LoVo (cell line): ENCODE measurements at places on chromosomes 7 and 10.

DNA sequence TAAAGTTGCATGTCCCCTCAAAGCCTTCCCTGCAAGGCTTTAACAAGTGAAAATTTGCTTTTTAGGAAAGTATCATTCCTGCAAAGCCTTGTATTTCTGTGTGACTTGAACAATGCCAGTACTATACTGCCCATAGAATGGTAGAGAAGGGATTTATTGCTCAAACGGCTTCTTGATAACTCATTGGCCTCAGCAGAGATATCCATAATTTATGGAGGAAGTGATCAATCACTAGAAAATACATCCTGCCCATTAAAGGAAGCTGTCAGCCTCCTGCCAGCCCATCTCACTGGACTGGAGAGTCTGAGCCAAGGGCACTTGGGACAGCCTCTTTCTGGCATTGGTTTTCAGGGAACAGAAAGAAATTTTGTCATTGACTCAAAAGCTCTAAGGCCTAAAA lies 152.6 kb downstream of the XPNPEP1 start:
- no peak for DNase-seq

GRCh38 chr7:25059576-25059975 lies 65.5 kb downstream of the CYCS start:
- DNase-seq, result no peak

GRCh38 chr7:92621561-92622023 lies 31.4 kb upstream of the FAM133B start:
- no peak for DNase-seq

DNA sequence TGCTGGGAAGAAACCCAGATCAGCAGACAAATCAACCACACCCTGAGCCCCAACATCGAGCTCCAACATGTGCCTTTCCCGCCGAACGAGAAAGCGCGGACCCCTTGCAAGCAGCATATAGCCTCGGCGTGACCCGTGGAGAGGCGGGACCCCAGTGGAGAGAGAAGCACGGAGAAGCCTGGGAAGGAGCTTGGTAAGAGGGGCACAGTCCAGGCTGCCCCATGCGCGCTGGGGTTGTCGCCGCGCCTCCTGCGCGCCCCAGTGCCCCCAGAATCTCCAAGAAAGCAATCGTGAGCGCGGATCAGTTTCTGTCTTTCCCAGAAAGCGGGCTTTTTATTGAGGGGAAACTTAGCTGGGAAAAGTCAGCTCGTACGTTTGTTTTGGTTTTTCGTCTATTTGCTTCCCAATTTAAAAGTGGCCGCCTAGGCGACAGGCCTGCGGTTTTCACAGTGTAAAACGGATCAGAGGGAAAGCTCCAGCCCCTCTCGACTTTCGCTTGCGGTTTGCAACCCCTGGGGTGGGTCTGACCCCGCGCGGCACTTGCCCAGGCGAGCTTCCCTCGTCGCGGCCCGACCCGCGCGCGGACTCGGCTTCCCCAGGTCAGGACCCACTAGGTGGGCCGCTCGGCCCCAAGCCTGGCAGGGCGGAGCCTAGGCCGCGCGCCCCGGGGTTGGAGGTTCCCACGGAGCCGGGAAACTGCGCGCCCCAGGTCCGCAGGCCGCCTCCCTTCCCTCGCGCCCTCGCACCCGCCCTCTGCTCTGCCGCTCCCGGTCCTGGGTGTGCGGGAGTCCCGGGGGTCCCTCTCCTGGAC lies 31.1 kb downstream of the SKIDA1 start:
- DNase-seq, result no peak

DNA sequence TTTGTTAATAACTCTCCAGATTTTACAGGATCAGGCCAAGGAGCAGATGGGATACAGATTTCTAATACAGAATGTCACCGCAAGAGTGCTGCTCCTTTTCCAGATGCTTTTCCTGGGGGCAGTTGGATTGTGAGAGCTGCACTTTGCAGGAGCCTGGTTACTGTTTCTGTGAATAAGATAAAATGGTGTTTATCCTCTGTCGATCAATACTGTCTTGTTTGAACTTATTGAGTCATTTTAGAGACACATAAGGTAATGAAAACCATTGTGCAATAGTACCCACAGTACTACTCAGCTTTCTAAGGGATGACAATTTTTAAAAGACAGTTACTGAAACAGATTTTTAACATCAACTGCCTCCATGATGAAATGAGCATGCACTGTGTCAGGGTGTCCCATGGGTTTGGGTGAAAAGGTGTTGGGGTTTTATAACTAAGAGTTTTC lies 2.9 kb downstream of the A1CF start:
- no peak for DNase-seq

DNA sequence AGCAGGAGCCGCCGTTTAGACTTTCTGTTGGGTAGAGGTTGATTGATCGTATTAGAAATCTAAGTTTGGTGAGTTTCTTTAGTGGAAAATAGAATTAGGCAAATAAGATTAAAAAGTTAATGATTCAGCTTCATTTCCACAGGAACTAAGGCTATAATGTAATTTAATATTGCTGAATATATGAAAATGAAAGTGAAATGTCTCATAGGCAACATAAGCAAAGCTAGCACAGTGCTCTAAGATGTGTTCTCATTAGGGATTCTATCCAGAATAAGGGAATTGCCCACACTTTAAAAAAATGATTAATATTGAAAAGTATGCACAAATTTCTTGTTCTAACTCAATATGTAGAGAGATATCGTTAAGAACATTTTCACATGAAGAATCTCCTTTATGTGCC lies 47.0 kb downstream of the SRI start:
- DNase-seq, result no peak

GRCh38 chr10:11757454-11757820 lies 15.3 kb downstream of the ECHDC3 start:
- no peak for DNase-seq

DNA sequence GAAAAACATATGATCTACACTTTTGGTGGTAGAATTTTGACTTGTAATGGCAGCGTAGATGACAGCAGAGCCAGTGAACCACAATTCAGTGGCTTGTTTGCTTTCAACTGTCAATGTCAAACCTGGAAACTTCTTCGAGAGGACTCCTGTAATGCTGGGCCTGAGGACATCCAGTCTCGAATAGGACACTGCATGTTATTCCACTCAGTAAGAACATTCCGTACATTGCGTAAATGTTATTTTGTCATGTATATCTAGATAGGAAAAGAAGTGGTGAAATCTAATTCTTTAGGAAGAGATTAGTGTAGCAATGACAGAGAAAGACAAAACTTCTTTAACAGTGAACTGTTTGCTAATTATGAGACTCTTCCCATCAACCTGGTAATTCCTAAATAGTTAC lies 112.9 kb downstream of the PODXL start:
- DNase-seq, result no peak

- DNase-seq, result no peak
Measured at GRCh38 chr10:86168256-86168655, 198.3 kb downstream of the GRID1 start.

- no peak for DNase-seq
Measured at GRCh38 chr10:59242057-59242456, 65.6 kb downstream of the PHYHIPL start.

DNA sequence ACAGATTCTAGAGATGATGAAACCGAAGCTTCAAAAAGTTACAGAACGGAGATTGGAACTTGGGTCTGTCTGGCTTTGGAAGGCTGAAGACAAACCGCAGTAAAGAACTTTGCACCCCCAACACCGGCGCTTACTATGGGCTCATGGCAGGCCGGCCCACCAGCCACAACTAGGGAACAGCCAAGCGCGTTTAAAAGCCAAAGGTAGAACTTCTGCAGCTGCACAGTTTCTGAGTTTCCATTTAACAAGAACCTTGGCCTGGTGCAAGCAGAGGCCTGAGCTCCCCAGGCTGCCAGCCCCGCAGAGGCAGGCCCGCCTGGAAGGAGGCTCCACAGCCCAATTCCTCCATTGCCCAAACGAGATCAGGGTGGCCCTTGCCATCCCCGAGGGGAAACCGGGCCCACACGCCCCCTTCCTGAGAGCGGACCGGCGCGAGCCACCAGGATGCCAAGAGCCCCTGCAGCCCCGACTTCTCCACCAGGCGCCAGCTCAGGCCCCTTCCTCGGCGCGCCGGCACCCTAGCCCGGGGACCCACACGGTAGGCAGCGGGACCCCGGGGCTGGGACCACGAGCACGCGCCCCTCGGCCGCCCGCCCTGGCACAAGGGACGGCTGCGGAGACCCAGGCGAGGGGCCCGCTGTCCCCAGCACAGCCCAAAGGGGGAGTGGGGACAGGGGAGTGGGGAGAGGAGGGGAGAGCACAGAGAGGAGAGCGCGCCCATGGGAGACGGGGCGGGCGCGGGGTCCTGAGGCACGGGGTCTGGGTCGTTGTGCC lies 566 bp downstream of the MAD1L1 start:
- DNase-seq, result peak; percentile 7

DNA sequence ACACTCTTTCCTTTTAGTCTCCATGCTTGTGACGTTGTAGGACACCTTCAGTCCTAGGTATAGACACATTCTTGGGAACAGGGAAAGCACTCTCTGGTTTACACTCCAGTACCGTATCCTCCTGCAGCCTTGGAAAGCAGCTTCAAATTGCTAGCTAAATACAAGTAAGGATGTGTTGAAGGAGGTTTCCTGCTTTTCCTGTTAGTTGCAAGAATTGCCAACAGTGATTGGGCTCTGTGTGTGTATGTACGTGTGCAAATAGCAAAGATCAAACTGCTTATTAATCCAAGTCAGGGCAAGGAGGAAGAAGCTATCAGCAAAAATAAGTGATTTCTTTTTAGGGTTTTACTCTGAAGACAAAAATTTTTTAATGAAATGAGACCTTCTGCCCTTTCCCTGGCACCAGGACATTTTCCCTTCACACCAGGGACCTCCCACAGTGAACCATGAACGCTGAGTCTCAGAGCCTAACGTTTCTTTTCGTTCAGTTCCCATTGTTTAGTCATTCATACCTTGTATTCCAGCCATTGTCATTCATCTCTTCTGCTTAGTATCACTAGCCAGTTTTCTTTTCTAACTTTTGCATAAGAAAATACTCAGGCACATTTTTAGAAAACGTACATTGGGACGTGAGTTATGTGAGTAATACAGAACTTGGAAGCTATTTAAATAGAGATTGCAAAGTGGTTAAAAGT lies 36.9 kb upstream of the AUTS2 start:
- DNase-seq, result no peak

DNA sequence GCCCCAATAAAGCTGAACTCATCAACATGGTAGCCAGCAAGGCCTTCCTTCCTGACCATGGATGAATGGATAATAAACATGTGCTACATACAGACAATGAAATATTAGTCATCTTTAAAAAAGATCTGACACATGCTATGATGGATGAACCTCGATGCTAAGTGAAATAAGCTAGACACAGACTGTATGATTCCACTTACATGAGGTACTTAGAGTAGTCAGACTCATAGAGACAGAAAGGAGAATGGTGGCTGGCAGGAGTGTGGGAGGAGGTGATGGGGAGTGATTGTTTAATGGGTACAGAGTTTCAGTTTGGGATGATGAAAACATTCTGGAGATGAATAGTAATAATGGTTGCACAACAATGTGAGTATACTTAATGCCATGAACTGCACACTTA lies 114.1 kb upstream of the SORCS3 start:
- no peak for DNase-seq

DNA sequence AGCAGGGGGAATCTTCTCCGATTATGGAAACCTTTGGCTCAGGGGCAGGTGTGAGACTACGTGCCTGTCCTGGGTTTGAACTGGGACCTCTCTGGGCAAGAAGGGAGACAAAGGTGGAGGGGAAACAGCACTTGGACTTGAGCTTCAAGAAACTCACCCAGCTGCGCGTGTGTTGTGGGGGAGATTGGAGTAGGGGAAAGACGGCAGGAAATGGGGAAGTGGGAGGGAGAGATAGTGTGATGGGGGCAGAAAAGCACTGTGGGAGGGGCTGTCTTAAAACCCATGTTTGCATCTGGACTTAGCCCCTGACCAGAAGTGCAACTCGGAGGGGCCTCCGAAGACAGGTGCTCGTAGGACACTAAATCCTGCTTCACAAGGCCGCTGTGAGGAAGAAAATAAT lies 107.0 kb downstream of the HIP1 start:
- DNase-seq, result no peak

DNA sequence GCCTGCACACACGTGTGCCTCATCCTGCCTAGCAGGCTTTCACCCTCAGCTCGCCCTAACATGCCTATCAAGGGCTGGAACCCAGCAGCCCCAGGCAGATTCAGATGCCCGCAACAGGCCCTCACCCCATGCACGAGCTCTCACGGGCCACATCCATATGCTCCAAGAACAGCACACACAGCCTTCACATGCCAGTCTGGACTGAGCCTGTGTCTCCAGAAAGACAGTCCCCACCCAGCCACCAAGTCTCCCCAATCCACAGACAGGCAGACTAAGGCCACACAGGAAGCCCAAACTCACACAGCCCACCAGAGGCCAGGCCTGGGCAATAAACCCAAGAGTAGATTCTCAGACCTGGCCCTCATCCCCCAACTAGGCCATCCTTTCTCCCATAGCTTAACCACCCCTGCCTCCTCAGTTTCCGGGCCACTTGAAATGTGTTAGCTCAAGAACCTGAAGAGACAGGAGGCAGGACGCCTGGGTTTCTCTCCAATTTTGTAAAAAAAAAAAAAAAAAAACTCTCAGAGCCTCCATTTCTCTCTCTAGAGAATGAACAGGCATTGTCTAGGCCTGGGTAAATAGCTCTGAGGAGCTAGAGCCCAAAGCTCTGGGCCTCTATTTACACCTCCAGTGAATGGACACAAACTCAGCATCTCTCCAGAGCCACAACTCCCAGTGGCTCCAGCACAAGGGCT lies 6.8 kb downstream of the LDB1 start:
- DNase-seq, result no peak

DNA sequence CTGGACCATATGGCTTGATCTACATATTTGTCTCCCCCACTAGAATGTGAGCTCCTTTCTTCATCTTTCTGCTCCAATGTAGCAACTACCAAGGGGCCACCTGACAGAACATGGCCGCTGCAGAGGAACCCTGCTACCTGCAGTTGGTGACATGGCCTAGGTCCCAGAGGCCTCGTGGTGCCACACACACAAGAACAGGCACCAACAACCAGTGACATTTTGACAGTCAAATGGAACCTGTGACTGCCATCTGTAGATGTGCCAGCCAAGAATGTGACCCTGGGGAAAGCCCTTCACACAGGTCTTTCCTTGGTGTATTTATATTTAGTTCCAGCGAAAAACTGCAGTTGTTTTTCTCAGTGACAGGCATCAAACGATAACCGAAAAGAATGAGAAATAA lies 67.9 kb upstream of the ANKRD1 start:
- DNase-seq, result no peak

DNA sequence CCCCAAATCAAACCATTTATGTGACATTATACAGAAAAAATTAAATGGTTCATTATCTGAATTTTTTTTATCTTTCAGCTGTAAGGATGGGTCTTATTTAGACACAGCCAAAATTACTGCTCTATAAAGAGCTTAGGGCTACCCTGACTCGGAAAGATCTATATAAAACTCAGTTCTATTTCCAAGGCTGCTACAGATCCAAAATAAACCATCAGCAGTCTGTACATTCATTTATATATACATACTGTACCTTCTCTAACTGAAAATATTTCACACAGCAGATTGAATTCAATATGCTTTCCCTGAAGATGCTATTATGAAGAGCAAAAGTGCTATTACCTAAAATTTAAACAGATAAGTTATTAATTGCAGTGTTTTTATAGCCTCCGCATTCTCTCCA lies 287.7 kb upstream of the MYO3A start:
- DNase-seq, result no peak
